GM12878 (cell line): ENCODE measurements at places on chromosomes 13 and 19. TPM values are rescaled to one million over a fixed set of nuclear protein-coding genes. Genes with fewer than 3 reads are reported as not detected.

Gene CGB8
- total RNA-seq: not detected in 2 replicates

Gene ZNF223
- not detected in 2 replicates for total RNA-seq

DNA sequence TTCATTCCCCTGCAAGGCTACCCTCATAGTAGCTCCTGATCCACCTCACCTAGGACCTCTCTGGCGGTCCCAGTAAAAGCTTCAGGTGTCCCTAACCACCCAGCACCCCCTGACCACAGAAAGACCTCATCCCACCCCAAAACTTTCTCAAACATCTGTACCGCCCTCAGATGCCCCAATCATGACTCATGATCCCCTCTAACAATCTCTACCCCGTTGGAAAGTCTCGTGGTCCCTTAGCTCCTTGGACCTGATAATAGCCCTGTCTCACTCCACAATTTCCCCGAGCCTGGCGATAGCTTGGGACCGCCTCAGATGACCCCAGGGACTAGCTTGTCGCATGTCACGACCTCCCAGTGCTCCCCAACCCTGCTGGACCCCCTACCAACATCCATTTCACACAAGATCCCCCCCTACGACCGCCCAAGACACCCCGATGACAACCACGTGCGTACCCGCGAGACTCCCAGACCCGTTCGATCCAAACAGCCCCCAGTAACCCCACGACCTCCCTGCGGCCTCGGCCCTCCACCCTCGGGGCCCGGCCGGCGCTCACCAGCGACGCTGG, 450 bp downstream of the NDUFA11 start:
- DNase-seq: no peak

DNA sequence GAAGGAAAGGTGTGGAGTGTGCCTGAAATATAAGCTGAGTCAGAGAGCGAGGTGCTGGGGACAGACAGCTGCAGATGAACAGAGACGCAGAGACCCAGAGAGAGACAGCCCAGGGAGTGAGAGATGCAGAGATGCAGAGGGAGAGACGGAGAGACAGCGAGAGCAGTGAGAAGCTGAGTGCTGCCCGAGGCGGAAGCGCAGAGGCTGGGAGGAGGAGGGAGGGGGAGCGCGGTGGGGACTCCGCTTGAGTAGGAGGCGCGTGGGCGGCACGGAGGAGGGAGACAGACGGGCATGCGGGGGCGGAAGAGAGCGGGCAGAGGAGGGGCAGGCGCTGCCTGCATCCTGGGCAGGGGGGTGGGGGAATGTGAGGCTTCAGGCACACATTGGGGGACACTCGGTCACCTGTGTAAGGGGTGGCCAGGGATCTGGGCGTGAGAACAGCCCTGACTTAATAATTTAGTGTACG, 25.7 kb downstream of the SLC8A2 start:
- DNase-seq: no peak

Gene THSD1
- 0.13 and 0.15 TPM in 2 replicates for total RNA-seq

DNA sequence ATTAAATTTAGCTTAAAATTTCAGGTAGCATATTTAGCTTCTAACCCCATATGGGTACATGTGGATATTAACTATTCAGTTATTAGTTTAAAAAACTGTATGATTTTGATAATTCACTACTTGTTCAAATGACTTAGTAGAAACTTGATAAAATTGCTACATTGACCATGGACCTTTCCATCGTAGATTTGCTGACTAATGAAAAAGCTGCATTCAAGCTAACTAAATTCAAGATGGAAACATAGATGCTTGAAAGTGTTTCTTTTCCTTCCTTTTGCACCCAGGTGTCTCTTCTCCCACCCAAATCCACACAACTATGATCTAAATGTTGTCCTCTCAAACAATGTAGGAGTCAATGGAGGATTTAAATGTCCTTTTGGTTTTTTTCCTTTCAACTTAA, 439.2 kb downstream of the TBC1D4 start:
- DNase-seq: no peak

GRCh38 chr13:50519866-50520265, 323.6 kb downstream of the DLEU7 start:
- no peak for DNase-seq

DNA sequence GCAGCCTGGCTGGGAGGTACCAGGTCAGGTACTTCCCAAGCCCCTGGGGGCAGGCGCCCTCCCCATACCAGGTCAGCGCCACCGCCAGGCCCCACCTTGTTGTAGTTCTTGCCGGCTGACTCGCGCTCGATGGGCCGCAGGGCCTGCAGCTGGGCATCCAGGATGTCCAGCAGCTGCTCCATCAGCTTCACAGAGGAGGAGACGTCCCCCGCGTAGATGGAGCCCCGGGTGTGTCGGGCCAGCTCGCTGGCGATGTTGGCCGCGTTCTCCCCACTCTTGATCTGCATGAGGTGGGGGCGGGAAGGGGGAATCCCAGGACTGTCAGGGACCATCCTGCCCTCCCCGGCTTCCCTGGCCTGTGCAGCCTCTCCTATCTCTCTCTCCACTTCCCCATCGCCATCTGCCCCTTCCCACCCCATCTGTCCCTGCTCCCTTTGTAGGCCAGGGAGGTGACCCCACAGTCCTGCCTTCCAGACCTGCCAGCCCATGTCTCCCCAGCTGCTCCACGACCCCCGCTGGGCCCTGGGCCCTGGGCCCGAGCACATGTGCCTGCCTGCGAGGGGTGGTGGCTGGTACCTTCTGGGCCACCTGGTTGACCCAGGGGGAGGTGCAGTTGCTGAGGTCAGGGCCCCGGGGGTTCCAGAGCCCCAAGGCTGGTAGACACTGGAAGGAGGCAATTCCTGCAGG, 23.8 kb upstream of the ASF1B start:
- no peak for DNase-seq

- DNase-seq: no peak
These were observed 12.9 kb downstream of the PAK4 start for GRCh38 chr19:39138221-39139211.

GRCh38 chr13:101639711-101640110, 187.2 kb downstream of the ITGBL1 start:
- DNase-seq: no peak
